ENCODE measurements at places on chromosomes 11 and 22. TPM values are rescaled to one million over a fixed set of nuclear protein-coding genes. Genes with fewer than 3 reads are reported as not detected.

The APOBEC3H gene
- 0.59 TPM for total RNA-seq

The MS4A6A gene
- 0.80 TPM for total RNA-seq

The CD6 gene
- 9.3 TPM for total RNA-seq

The P2RX6 gene
- total RNA-seq, result 0.49 TPM

The NXPE1 gene
- total RNA-seq, result not detected

The IL17RA gene
- 24.6 TPM for total RNA-seq

The PGA5 gene
- not detected for total RNA-seq

GRCh38 chr22:24937114-24937513, 9.4 kb downstream of the LHFPL7 start:
- no peak for DNase-seq

DNA sequence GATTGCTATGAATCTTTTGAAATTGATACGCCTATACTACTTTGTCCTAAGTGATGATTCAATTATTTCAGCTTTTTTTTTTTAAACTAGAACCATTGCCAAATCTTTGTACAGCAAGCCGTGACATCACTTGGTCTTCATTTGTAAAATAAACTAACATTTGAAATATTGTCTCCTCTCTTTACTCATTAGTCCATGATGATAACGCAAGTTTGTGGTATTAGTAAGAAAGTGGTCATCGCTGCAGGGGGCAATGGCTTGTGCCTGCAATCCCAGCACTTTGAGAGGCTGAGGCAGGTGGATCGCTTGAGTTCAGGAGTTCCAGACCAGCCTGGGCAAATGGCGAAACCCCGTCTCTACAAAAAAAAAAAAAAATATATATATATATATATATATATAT, 12.9 kb upstream of the ARHGAP42 start:
- no peak for DNase-seq

- no peak for DNase-seq
Observed at GRCh38 chr22:20853236-20853660, 5.4 kb downstream of the PI4KA start.

DNA sequence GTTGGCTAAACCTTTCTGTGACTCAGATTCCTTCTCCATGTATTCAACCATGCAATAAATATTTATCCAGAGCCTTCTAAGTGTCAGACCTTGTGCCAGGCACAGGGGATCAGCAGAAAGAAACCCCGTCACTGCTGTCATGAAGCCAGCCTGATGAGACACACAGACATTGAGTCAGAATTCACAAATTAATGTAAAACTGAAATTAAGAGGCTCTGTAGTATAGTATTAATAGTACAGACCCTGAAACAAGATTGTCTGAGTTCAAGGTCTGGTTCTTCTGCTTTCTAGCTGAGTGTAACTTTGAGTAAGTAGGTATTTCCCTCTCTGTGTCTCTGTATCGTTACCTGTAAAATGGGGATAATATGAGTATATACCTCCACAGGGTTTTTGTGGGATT, 46.9 kb downstream of the ME3 start:
- no peak for DNase-seq

DNA sequence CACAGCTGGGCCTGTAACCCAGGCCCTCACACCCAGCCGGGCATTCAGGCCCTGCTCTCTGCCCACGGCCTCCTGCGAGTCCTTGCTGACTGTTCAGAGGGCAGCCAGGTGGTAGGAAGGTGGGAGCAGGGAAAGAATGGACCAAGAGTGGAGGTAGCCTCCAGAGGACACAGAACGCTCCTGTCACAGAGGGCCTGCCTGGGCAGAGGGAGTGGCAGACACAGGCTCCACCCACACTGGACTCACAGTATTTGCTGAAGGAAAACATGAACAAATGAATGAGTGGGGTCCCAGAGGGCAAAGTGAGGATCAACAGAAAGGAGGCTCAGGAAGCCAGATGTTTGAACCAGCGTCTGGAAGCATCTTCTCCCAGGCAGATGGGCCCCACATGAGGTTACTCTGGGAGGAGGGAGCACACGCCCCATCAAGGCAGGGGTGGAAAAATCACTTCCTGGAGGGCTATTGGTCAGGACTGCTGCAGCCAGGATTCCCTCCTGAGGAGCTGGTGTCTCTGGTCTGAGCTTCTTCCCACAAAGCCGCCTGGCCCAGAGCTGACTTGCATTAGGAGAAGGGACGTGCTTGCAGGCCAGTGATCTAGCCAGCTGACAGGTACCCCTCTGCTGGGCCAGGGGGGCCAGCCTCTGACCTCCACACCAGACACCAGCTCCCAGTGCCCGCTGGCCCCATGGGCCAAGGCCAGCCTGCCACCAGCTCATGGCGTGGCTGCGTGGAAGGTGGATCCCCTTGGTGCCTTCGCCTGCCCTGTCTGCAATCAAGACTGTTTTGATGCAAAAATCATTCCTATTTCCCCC, 84.0 kb downstream of the THAP12 start:
- DNase-seq, result no peak

DNA sequence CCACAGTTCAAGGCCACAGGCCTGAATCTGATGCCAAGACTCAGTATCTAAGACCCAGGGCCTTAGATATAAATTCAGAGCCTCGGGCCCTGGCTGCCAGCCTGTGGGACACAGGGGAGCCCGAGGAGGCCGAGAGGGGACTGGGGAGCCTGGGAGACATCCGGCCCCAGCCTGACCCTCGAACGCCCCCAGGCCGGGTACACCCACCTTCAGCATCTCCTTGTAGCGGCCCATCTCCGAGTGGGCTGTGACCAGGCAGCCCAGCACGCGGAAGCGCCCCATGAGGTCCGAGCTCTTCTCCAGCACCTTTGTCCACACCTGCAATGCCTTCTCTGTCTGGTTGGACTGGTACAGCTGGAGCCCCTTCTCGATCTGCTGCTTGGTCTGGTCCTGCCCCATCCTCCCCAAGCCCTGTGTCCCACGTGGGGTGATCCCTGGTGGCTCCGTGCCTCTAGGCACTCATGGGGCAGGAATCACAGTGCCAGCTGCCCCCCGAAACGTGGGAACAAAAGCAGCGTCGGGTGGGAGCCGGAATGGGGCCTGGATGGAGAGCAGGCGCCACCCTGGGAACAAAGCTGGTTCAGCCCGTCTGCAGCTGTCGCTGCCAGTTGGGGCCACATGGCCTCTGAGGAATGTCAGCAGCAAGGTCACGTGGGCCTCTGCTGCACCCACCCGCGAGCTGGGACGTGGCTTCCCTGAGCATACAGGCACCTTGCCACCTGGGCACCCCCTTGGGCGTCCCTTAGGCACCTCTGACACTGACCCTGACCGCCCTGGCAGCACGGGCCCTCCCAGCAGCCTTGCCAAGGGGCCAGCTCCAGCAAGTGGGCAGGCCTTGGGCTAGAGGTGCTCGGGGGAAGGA, at the start of gene RAPSN:
TSS of gene RAPSN (minus strand) at position 571 of the 862 bp plus-strand sequence. CDS start at position 399, 172 bp downstream.
- no peak for DNase-seq

DNA sequence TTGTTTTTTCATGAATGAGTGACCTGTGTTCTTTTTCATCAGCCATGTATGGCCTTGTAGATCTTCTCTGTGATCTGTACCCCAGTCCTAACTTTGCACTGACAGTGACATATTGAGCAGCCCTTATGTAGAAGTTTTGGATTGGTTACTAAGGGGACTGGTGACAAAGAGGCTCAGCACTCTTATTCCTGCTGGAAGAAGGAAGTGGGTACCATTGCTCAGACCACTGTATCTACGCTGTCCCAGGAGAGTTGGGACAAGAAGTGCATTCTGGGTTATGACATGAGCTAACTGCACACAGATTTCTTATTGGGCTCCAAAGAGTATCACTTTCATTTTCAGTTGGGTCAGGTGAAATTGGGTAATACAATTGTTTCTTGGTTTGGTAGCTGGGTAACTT, 107.8 kb upstream of the RASSF10 start:
- DNase-seq, result no peak

DNA sequence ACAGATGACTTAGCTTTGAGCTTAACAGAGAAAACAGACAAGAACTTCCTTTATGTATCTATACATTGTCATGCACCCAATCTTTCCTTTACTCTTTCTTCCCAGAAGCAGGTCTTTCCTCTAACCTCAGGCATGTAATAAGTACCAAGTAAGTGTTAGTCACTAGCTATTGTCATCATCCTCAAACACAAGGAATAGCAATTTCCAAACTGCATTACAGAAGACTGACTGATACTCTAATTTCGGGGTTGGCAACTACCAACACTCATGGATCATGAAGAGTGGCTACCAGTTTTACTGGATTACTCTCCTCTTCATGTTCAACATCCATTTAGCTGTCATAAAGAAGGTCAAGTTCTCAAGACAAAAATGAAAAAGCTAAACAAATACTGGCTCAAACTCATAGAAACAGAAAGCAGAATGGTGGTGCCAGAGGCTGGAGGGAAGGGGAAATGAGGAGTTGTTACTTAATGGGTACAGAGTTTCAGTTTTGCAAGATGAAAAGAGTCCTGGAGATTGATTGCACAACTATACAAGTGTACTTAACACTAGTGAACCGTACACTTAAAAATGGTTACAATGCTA, 111.6 kb downstream of the SIK3 start:
- peak; percentile 72 for DNase-seq

All from B cell (primary cell).